ENCODE measurements at places on chromosomes 4 and X. TPM values are rescaled to one million over a fixed set of nuclear protein-coding genes. Genes with fewer than 3 reads are reported as not detected.

DNA sequence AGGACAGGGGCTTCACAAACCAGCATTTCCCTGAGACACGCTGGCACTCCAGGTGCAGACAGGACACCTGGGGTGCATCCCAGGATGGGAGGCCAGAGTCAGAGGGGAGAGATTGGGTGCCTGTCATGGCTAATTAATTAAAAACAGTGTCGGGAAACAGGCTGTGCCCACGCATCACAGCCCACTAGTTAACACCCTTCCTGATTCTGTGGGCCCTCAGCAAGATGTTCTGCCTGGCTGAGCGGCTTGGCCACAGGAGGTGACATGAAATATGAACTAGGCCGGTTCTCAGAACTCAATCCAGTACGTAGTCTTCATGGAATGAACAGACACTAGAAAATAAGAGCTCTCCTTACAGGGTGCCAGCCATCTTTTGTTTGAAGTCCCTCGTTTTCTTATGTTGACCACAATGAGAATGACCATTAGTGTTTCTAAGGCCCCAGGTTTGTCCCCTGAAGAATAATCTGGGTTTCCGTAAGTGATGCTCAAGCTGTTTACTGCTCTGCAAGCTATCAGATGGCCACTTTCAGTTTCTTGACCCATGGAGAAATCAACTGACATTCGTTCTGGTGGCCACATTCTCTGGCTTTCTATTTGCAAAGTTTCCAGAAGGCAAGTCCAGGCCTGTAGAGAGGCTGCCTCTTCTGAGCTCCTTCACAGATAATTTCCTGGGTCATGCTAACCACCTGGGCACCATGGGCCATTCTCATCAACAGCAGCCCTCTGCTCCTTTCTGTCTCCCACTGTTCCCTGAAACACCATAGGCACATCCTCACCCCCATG is 72.3 kb downstream of the SLC34A2 start:
- no peaks in the 10 kb centered on the region for H3K36me3 ChIP-seq
- DNase-seq, result no peak
- H3K4me1 ChIP-seq, result no peaks in the 10 kb centered on the region
- no peak overlapping the region for H3K27ac ChIP-seq

Gene PABPC1L2A
- not detected for total RNA-seq

GRCh38 chrX:115592997-115593734 is 32.2 kb downstream of the PLS3 start:
- DNase-seq, result no peak
- no peaks in the 10 kb centered on the region for H3K27me3 ChIP-seq
- H3K36me3 ChIP-seq, result no peaks in the 10 kb centered on the region
- no peak overlapping the region for H3K27ac ChIP-seq
- no peak overlapping the region for H3K4me3 ChIP-seq

DNA sequence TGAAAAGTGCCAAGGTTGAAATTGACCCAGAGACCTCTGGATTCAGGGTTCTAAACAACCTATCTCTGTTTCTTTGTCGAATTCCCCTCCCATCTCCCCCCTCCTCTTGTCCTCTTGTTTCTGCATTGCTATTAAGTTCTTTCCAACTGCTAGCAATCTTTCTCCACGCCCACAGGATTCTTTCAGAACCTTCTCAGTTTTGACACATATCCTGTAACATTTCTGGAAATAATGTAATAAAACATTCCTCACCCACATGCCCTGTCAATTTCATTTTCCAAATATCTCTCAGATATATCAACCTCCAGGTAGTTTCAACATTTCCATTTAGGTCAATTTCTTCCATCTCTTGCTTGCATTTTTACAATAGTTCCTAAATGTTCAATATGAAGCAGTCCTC is 1105.9 kb downstream of the ARAP2 start:
- no peaks in the 10 kb centered on the region for H3K36me3 ChIP-seq
- no peaks in the 10 kb centered on the region for H3K4me1 ChIP-seq
- no peaks in the 10 kb centered on the region for H3K27me3 ChIP-seq
- DNase-seq, result no peak

- no peaks in the 10 kb centered on the region for H3K36me3 ChIP-seq
- H3K4me3 ChIP-seq, result no peak overlapping the region
- no peaks in the 10 kb centered on the region for H3K4me1 ChIP-seq
- no peaks in the 10 kb centered on the region for H3K27me3 ChIP-seq
- DNase-seq, result no peak
- no peak overlapping the region for H3K27ac ChIP-seq
Measured at GRCh38 chr4:6172093-6172926, 28.0 kb downstream of the JAKMIP1 start.

Gene TCEAL6
- total RNA-seq, result not detected

GRCh38 chr4:73661646-73662119 is 41.4 kb upstream of the RASSF6 start:
- H3K36me3 ChIP-seq, result no peaks in the 10 kb centered on the region
- DNase-seq, result no peak
- H3K27ac ChIP-seq, result no peak overlapping the region
- no peaks in the 10 kb centered on the region for H3K27me3 ChIP-seq

- no peaks in the 10 kb centered on the region for H3K27me3 ChIP-seq
- H3K4me1 ChIP-seq, result no peaks in the 10 kb centered on the region
- H3K36me3 ChIP-seq, result no peaks in the 10 kb centered on the region
- DNase-seq, result no peak
Measured at GRCh38 chr4:24489870-24490269, 94.5 kb downstream of the DHX15 start.

DNA sequence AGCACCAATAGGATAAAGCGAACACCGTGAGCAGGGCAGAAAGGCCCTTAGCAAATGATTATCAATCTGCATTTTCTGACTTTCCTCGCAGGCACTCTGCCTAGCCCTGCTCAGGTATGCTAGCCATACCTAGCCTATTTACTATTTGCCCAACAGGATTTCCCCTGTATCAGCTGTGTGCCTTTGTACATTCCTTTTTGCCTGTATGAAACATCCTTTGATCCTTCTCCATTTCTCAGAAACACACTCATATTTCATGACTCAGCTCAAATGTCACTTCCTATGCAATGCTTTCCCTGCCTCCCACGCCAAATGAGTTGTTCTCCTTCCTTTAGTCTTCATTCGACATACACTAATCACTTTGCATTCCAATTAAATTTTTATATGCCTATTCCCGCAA is 37.2 kb downstream of the PCDH7 start:
- no peaks in the 10 kb centered on the region for H3K4me1 ChIP-seq
- H3K27me3 ChIP-seq, result no peaks in the 10 kb centered on the region

Gene CC2D2A
- 18.9 TPM for total RNA-seq
